CD4-positive, alpha-beta T cell treated with Interleukin-15 for 4 hours (primary cell): ENCODE measurements at places on chromosomes 13 and 19.
A peak's percentile ranks its signal among the peaks of the same experiment; 100 is the strongest.

GRCh38 chr13:28867564-28867963 lies 47.4 kb downstream of the MTUS2 start:
- no peak for DNase-seq

DNA sequence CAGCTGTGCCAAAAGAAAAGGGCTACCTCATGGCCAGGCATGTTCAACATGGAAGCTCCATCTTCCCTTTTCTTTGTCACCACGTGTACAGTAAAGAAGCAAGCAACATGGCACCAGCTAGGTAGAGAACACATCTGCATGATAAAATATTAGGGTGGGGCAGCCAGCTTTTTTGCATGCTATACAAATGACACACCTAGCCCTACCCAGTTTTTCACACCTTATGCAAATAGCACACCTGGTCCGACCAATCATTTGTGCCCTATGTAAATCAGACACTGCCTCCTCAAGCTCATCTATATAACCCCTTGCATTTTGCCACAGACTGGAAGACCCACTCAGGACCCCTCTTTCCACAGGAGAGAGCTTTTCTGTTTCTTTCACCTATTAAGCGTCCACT lies 85.5 kb downstream of the STOML3 start:
- DNase-seq: no peak

GRCh38 chr19:33130433-33130832 lies 1.5 kb upstream of the WDR88 start:
- DNase-seq: no peak

GRCh38 chr13:74443631-74444030 lies 309.4 kb upstream of the KLF12 start:
- DNase-seq: no peak

GRCh38 chr13:43766725-43767124 lies 20.0 kb downstream of the ENOX1 start:
- DNase-seq: no peak

DNA sequence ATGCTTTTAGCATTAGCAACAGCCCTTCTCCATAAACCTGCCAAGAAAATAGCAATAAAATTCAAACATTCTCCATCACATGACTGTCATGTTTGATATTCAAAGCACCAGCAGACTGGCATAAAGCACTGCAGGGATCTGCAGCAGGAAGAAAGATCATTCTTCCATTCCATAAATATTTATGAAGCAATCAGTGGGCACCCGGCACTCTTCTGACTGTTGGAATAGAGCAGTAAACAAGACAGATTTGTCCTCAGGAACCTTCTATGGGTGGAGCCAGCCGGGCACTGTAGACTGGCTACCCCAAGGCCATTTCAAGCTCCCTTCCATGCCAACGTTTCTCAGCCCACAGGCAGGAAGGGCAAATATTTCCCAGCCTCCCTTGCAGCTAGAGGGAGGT lies 25.5 kb downstream of the PLA2G4C start:
- no peak for DNase-seq

GRCh38 chr19:18262917-18263316 lies 11.3 kb downstream of the IQCN start:
- DNase-seq: no peak

- DNase-seq: peak; percentile 75
Observed at GRCh38 chr19:4369109-4369887, 25.9 kb downstream of the MPND start.

GRCh38 chr13:45482571-45483173 lies 17.9 kb downstream of the COG3 start:
- DNase-seq: no peak

DNA sequence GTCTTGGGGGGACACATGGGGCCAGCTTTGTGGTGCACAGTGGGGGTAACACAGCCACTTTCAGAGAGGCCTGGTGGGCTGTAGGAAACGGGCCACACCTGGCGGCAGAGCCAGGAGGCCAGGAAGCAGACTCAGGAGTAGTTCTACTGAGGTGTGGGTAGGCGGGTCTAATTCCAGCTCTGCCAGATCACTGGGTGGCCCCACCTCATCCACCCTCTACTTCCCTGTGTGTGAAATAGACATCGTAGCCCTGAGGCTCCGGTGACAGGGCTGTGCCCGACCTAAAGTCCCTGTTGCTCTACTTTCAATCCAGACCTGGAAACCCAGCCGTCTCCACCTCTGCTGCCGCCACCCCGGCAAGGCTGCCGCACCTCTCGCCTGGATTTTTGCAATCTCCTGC lies 4.0 kb downstream of the NKPD1 start:
- DNase-seq: no peak

- no peak for DNase-seq
Observed at GRCh38 chr19:56097776-56098175, 23.3 kb downstream of the ZNF787 start.
